ENCODE measurements at places on chromosomes 16 and 17. TPM values are rescaled to one million over a fixed set of nuclear protein-coding genes. Genes with fewer than 3 reads are reported as not detected.

- no peak for DNase-seq
These were observed 21.9 kb downstream of the FA2H start for GRCh38 chr16:74752756-74753155.

GRCh38 chr16:12802048-12802447 is 1.6 kb downstream of the CPPED1 start:
- no peak for DNase-seq

GRCh38 chr17:66056148-66056547 is 135.8 kb downstream of the CEP112 start:
- DNase-seq = no peak

- no peak for DNase-seq
These were observed 129.5 kb downstream of the CDH13 start for GRCh38 chr16:82756283-82756599.

- DNase-seq = no peak
These were observed 34.5 kb downstream of the USP7 start for GRCh38 chr16:8929086-8929748.

Gene C17orf113
- total RNA-seq = 3.7 TPM
